ENCODE measurements at places on chromosomes 11 and 22.

DNA sequence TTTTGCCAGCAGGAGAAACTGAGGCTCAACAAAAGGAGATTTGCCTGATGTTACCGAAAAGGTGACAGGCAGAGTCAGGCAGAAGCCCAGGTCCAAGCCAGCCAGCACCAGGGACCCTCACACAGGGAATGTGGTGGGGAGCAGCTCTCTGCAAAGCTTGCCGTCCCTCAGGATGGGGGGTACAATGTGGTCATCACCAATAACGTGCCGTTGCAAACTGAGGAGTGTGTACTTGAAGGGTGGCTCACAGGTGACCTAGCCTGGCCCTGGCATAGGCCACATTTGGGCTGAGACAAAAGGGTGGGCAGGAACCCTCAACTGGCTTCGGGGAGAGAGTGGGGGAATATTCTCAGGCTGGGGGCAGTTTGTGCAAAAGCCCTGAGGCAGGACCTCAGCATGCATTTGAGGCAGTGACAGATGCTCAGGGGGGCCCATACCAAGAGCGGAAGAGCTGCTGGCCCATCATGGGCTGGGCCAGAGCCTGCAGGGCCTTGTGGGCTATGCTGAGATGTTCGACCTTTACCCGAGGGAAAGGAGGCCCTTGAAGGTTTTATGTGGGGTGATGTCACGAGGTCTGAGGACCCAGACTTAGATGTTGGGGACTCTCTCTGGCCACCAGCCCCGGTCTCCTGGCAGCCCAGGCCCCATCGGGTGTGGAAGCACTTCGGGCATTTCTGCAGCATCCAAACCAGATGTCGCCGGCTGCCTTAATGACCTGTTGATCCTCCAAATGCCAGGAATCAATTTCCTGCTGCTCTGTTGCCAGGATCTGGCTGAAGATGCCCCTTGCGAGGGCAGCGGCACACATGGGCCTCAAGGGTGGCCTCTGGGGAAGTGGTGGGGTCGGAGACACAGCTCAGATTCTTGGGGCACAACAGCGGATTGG lies 57.4 kb upstream of the SHISAL1 start:
- DNase-seq: no peak

DNA sequence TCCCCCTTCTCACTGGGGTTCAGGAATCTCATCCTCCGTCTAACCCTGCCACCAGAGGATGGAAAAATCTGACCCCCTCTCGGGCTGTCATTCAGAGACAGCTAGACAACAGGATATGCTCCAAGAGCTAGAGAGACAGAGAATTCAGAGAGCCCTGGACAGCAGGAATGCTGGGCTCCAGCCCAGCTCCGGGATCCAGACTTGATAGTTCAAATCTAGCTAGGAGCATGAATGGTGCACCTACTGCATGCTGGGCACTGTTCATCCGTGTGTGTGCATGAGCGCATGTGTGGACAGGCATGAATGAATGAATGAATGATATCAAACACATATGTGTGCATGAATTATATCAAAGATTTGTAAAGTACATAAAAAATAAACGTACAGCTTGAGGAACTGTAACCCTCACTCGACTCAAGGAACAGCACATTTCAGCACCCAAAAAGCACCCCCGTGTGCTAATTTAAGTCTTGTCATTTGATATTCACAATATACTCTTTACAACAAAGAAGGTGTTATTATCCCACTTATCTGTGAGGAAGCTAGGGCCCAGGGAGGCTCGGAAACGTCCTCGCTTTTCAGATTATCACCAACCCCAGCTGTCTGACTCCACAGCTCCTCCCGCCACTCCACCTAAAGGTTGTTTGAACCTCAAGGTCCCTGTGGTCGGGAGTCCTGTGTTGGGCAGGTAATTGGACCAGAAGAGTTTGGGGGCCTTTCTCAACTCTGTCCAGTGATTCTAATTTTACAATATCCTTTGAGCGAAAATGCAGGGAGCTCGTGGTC lies 640 bp upstream of the VSIG10L2 start:
- no peak for DNase-seq

DNA sequence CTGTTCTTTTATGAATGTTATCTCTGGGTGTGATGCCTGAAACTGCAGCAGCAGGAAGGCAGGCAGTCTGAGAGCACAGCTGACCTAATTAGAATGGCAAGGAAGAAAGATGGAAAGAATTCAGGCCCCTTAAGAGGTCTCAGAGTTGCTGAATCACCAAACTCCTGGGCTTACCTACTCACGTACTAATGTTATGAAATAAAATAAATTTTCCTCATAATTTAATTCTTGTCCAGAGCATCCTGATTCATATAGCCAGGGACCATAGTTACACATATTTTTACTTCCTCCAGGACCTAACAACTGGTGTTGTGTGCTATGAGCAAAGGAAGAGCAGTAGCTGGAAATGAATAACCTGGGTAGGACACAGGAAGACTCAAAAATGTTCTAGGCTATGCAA lies 41.9 kb downstream of the SNX19 start:
- no peak for DNase-seq

GRCh38 chr11:77106321-77106720 lies 3.7 kb downstream of the OMP start:
- DNase-seq: no peak

DNA sequence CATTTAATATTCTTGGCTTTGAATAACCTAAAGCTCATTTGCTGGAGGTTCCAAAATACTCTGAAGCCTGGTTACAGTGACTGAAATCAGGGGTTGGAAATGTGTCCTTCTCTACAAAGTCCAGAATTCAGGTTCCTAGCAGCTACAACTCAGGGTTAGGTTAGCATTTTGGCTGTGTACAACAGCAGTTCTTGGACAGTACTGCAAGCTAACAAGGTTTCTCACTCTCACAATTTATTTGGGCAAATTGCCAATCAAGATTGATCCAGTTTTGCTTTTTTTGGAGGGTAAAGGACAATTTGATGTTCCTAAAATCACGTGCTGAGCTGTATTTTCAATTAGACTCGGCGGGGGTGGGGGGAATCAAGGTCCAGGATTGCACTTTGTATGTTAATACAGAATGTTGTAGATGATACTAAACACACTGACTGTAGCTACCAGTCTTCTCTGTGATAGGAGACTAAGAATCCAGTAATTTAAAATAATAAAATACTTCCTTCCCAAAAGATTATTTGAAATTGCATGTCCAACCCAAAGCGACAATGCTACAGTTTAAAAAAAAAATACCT lies 49.7 kb upstream of the RAPSN start:
- DNase-seq: no peak

DNA sequence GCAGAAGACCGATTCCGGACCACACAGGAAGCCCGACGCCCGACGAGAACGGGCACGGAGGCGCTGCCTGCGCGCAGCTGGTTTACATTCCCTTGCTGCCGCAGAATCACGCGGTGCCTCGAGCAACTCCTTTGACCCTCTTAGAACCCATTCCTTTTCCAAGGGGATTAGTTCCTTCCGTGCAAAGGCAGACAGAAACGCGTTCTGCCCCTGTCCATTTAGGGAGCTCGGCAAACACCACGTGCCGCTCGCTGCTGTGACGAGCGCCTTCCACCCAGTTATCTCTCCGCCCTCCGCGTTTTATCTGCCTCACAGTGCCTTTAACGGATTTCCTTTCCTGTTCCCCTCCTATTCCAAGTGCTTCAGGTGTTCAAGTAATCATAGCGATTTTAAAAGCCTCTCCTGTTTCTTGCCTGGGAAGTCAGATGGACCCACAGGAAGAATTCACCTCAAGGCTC lies 24.1 kb upstream of the MICAL3 start:
- DNase-seq: no peak

DNA sequence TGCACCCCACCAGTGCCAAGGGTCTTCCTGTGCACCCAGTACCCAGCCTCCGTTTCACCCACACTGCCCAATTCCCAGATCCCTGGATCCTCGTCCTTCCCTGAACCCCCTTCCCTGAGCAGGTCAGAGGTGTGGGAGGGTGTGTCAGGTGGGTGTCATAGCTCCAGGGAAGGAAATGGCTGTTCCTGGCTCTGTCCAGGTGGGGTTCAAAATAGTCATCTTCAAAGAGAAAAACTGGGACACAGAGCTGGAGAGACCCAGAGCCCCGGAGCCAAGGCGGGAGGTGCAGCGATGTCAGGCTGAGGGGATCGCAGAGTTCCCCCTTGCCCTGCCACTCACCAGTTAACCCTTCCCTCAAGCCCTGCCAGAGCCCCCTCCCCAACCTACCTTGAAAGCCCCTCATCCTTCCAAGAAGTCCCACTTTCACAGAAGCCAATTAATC lies 698 bp downstream of the C1QTNF4 start:
- DNase-seq: no peak

All from stimulated activated CD8-positive, alpha-beta memory T cell treated with anti-CD3 and anti-CD28 coated beads, Interleukin-15, amount 100 ng/mL, for 24 hours (primary cell).